ENCODE measurements at places on chromosomes 5 and 9.
A peak's percentile ranks its signal among the peaks of the same experiment; 100 is the strongest.

DNA sequence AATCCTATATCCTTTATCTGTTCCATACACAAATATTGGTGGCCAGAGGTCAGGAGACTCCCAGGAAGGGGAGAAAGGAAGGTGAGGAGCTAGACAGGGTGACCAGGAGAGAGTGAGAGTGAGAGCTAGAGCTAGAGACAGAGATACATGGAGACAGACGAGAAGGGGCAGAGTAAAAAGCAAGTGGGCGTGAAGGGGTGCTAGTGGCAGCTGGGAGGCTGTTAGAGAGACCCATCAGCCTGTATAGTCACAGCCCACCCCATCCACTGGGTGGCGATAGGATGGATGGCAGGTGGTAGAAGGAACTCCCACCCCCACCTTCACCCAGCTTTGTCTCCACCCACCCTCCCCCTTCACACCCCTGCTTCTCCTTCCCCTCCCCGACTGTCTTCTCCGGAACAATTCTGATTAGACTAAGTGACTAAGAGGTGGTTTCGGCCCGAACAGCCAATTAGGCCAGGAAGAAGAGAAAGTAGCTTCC is 32.8 kb downstream of the PCDH1 start:
- no peak for DNase-seq

DNA sequence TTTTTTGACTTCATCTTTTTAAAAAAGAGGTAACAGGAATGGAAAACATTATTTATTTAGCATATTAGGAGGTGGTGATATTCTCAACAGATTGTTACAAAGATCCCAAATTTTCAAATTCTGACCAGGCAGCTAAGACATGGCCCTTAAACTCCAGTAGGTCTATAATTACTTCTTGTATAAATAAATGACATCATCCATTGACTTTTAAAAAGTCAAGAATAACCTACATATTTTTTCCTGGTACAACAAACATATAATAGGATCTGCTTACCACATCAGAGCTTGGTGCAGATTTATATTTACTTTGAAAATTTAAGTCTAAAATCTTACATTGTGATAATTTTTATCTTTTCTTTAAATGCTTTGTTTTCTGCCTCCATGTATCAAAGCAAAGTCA is 92.2 kb upstream of the TRPM3 start:
- DNase-seq = no peak

GRCh38 chr9:29213417-29214153 is 1640.3 kb upstream of the C9orf72 start:
- DNase-seq = peak; percentile 9

DNA sequence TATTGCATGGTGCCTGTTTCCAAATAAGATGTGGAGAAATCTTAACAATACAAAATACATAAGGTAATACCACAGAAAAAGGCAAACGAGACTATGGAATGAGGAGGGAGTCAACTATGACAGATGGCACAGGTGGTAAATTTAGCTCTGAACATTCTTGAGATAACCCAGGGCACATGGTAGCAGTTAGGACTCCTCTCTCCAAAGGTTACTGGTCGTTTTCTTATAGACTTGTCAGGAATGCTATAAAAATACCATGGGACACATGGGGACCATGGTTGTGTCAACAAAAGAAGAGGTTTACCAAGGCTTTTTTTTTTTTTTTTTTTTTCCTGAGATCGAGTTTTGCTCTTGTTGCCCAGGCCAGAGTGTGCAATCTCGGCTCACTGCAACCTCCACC is 209.4 kb upstream of the RFX3 start:
- no peak for DNase-seq

DNA sequence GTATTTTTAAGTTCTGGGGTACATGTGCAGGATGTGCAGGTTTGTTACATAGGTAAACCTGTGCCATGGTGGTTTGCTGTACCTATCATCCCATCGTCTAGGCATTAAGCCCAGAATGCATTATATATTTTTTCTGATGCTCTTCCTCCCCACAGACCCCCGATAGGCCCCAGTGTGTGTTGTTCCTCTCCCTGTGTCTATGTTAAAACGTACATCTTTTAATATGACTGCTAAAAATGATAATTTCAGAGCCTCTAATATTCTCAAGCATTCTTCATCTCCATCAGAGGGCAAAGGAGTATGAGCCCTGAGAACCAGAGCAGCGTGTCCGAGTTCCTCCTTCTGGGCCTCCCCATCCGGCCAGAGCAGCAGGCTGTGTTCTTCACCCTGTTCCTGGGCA is at the start of gene OR1J2:
Gene OR1J2, plus strand, starts transcription at position 301 of the 400 bp plus-strand sequence. Its CDS starts 0 bp downstream, at position 301.
- no peak for DNase-seq

DNA sequence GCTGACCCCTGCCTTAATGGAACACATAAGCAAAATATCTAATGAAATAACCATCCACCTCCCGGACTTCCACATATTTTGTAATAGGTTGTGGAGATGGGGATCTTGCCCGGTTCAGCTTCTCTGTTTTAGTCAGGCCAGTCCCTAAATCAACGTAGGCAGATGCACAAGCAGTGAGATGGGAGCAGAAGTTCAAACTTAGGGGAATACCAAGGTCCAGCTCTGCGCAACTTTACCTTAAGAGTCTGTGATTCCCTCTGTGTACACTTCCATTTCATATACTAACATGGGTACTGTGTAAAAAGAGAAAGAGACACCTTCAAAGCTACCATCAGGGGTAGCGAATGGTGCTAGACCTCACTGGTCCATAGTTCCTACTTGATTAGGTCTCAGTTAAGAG is 110.9 kb downstream of the NTRK2 start:
- DNase-seq = no peak

GRCh38 chr9:127644943-127645342 is 32.9 kb downstream of the STXBP1 start:
- no peak for DNase-seq

GRCh38 chr5:142753116-142753631 is 17.0 kb upstream of the ARHGAP26 start:
- DNase-seq = no peak

GRCh38 chr9:91191411-91192380 is 170.0 kb downstream of the AUH start:
- DNase-seq = no peak

- peak; percentile 80 for DNase-seq
Observed at GRCh38 chr5:135887447-135887864, 8.2 kb downstream of the IL9 start.

GRCh38 chr9:122426723-122427122 is 51.0 kb downstream of the OR1J1 start:
- DNase-seq = no peak

- DNase-seq = no peak
Observed at GRCh38 chr9:88813638-88814209, 177.5 kb upstream of the S1PR3 start.

- no peak for DNase-seq
Observed at GRCh38 chr9:545480-545879, 296.0 kb upstream of the DMRT1 start.

GRCh38 chr9:84397822-84398221 is 57.3 kb upstream of the SLC28A3 start:
- peak; percentile 79 for DNase-seq

DNA sequence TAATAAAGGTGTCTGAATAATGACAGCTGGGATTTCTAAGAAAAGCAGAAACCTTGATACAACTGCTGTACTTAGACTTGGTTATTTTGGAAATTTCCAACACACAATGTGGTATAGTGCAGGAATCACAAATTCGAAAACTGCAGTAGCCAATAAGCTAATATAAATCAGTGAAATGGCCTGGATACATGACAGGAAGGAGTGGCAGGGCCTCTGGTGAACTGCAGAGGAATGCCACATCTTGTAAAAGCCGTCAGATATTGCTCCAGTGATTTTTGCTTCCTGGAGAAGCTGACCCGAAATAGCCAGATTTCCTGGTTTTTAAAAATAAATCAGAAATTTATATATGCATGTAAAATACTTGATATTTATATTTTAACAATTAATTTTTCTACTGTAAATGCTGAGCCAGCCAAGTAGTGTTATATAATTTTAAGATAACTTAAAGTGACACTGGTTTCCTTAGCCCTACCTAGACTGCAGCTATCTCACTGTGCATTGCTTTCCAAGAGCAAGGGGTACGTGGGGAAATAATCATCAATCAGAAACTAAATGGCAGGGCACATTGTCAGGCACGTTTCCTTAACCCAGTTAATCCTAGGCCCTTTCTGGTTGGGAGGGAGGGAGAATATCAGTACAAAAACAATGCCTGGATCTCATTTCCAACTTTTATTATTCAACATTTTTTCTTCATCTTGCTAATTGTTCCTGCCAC is 182.4 kb downstream of the RASEF start:
- no peak for DNase-seq

DNA sequence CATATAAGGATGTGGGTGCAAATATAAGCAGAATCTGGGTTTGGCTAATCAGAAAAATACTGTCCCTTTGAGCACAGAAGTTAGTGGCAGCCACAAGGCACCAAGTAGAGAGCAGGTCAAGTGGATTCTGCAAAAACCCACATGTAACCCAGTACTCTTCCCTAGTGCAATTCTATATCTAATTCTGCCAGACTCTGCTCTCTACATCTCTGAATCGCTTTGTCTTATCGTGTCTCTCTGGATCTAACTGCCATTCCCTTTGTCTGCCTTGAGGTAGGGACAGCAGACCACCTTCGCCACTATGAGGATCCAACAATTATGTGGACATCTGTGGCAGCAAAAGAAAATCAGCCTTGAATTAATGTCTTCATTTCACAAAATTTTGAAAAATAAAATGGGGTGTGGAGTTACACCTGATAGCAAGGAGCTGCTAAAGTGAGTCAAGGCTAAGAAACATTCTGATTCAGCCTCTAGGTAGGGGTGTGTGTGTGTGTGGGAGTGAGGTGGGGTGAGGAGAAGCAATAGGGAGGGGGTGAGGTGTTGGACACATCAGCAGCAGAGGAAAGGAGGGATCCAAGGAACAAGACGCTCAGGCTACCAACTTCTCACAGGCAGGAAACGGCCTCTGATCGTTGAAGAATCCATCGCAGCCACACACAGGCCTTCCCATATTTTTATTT is 33.7 kb upstream of the ZNF366 start:
- no peak for DNase-seq

DNA sequence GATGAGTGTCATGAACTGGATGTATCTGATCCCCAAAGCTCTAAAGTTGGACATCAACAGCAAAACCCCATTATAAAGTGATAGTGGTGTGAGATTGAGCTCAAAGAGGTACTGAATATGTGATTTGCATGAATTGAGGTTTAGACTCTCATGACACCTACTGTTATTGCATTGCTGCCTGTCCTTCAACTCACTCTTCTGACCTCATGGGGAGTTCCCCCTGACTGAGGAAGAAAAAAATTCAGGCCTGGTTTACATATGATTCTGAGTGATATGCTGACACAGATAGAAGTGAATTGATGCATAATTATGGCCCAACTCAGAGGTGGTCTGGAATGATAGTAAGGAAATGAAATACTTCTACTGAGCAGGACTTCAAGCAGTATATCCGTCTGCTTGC is 76.2 kb upstream of the CHD1 start:
- DNase-seq = no peak

- DNase-seq = no peak
Observed at GRCh38 chr5:4373051-4373820, 766.9 kb upstream of the ADAMTS16 start.

GRCh38 chr9:126303488-126303887 is 23.1 kb upstream of the MVB12B start:
- DNase-seq = no peak

DNA sequence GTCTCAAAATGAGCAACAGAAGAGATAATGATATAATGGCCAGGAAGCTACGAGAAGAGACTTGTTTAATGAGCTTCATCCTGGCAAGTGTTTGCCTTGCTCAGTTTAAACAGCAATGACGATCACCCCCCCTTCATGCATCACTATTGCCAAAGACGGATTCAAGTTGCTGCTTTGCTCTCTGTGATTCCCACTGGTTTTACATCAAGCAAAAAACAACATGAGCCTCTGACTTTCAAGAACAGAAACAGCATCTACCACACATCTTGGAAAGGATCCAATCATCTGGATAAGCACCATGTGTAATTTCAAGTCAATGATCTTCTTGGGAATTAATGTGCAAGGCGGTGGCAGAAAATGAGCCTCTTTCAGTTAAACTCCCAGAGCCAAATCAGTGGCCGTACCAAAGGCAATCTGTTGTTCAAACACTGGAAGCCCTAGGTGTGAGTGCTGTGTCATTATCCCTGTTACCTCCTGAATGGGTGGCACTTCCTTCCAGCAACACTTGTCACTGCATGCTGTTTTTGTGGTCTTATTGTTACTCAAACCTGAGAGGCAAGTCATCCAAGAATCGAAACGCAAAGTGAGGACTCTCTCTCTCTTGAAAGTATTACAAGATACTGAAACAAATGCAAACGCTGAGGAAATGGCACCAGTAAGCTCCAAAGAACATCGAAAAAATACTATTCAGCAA is 72.8 kb downstream of the MED27 start:
- DNase-seq = no peak

DNA sequence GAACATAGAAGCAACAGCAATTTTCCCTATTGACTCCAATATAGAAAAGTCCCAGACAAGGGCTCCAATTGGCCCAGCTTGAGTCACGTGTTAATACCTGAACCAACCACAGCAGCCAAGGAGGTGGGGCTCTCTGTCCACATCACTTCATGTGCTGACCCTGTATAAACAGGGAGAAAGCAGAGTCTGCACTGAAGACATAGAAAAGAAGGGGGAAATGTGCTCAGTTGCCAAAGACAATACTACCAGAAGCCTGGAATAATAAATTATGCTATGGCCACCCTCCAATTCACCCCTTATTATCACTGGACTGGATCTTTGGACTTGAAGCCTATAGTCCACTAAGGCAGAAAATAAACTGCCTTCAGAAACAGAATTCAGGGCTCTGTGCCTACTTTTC is 275.4 kb downstream of the EPB41L4A start:
- DNase-seq = no peak

DNA sequence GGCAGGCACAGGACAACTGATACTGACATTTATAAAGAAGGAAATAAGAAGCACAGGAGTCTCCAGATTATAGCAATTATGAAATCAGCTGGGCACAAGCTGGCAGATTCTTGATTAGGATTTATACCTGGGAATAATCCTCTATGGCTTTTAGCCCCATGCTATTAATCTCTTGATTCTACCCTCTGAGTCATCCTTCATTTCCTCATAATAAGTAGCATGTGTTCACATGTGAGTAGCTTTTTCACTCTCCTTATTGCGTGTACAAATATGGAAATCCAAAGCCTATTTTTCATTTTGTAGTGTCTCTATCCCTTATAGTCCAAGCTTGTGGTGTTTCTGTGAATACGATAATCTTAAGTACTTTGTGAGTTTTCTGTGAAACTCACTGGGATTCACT is 185.0 kb upstream of the PRLR start:
- no peak for DNase-seq

DNA sequence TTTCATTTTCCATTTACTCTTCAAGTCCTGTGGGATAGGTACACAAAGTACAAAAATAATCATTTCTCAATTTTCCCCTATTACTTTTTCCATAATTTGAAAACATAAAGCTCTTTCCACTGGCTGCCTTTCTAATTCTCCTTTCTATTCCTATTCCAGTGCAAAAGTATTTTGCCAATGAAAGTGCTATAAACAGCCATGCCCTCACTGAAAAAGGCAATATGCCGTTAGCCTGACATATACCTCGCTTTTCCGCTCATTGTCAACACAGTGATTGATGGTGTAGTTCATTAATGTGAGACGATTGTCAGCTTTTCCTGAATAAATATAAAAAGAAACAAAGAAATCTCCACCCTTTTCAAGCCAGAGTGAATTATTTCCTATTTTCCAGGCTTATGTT is 97.5 kb downstream of the EBF1 start:
- DNase-seq = no peak

- DNase-seq = no peak
Observed at GRCh38 chr9:88287972-88288371, 100.3 kb upstream of the SPIN1 start.

All from AG20443 (cell line).